ENCODE measurements at places on chromosomes 6 and 20.

DNA sequence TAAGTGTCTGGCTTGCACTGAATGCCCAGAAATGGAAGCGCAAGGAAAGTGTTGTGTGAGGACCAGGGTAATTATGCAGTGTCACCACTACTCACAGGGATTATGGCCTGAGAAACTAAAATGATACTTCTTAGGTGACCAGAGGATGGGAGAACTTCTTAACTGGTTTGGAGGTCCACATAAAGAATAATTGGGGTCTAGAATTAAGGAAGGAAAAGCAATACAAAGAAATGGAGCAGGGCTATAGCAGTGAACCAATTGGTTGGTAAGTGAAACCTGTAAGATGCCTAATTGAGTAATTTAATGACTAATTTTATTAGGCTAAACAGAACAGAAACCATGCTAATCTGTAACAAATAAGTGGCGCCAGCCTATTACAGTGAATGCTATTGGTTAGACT is 5.3 kb downstream of the TSPYL4 start:
- no peak for DNase-seq

GRCh38 chr6:54856129-54856528 is 9.6 kb downstream of the FAM83B start:
- DNase-seq = no peak

- no peak for DNase-seq
Measured at GRCh38 chr6:43636308-43636659, 644 bp downstream of the MAD2L1BP start.

DNA sequence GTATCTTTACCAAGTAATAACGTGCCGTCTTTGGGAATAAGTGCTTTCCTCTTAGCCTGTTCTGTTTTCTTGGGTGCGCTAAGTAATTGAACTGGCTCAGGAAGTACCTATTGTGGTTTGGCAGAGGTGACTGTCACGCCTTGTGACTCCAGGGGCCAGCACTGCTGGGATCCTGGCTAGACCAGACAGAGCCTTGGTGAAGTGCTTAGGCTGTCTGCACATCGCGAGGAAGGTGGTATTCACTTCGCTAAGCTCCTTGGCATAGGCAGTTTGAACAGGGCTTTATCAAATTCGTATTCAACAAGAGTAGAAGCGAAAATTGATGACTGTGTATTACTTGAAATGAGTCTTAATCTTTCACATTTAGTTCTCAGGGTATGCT is 17.6 kb downstream of the PRDM1 start:
- no peak for DNase-seq

GRCh38 chr6:157644043-157644810 is 178.8 kb upstream of the SNX9 start:
- no peak for DNase-seq

- DNase-seq = no peak
Measured at GRCh38 chr6:11374036-11375010, 141.9 kb upstream of the NEDD9 start.

GRCh38 chr6:108874470-108875160 is 26.4 kb downstream of the ARMC2 start:
- DNase-seq = peak; percentile 31

- peak; percentile 88 for DNase-seq
Measured at GRCh38 chr6:157316871-157317814, 6.2 kb downstream of the TMEM242 start.

GRCh38 chr6:169909113-169909512 is 157.7 kb downstream of the ERMARD start:
- no peak for DNase-seq

DNA sequence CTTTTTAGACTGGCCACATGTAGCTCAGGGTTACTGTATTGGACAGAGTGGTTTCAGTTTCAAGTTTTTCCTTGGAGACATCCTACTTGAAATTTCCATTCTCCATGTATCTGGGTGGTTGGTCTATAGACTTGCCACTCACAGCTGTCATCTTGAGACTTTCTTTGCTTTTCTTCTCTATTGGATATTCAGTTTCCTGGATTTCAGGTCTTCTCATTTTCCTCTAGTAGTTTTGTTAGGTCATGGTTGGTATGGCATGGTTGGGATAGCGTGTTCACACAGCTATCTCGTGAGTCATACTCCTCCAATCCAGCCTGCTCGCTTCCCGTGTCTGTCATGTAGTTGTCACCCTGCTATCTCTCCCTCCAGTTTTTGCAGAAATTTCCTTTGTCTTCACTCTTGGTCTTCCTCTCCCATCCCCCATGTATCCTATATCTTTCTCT is 48.3 kb downstream of the PTPN1 start:
- peak; percentile 86 for DNase-seq

- no peak for DNase-seq
Measured at GRCh38 chr6:30903236-30903635, 4.8 kb upstream of the GTF2H4 start.

GRCh38 chr6:143232849-143233248 is 172.2 kb downstream of the AIG1 start:
- no peak for DNase-seq

DNA sequence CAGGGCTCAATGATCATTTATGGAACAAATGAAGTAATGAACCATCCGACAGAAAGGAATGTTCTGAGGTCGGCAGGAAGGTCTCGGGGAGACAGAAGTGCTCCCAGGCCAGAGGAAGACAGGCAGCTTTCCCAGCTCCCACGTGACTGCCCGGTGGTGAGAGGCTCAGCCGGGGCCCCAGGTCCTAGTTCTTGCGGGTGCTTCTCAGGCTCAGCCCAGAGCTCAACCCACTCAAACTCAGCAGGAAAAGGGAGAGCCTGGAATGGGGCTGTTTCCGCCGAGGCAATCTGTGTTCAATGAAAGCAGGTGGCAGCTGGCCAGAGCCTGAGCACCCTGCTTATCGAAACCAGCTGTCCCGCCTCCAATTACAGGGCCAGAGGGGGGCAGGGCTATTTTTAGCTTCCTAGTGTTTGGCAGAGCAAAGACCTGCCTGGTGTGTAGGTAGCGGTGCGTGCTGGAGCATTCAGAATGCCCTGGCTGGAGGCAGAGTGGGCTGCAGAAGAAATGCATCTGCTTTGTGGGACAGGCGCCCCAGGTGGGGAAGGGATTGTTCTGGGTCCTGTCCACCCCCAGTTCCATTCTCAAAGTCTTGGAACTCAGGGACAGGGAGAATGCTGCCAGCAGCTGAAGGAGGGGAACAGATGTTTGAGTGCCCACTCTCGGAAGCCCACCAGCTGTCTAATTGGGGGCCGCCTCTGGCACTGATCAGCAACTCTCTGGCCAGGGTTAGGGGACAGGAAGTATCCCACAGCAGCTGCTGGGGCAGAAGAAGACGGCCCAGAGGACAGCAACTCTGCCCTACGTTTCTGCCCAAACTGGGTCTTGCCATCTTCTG is 145.1 kb downstream of the PREX1 start:
- peak; percentile 94 for DNase-seq

GRCh38 chr6:80544976-80545722 is 438.7 kb downstream of the BCKDHB start:
- DNase-seq = no peak

DNA sequence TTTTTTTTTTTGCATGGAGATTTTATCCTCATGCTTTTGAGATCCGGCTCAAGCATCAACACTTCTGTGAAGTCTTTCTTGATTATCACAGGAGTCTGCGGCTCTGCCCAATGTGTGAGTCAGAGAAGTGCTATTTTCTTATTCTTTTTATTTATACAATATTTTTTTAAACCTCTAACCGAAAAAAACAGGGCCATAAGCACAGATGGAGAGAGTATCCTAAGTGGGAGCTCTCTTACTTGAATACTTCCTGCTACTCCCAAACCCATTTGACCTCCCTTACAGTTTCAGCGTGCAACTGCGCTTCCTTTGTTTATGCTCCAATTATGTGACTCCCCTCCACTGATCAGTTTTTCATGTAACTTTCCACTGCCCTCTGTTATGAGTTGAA is 8.7 kb upstream of the ATXN1 start:
- DNase-seq = peak; percentile 92

DNA sequence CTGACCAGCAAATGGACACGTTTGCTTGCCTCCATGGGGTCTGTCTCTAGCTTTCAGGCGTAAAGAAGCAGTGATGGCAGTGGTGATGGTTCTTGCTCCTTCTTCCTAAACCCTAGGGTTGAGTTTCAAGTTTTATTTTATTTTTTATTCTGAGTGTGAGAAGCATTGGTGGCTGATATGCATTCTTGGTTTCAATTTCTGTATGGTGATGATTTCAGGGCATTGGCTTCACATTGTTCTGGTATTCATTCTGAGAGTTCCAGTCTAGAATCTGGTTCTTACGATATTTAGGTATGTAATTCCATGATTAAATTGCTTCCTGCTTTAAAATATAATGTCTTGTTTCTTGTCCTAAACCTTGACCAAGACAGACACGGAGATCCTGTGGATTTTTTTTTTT is 444.5 kb upstream of the IMPG1 start:
- no peak for DNase-seq

DNA sequence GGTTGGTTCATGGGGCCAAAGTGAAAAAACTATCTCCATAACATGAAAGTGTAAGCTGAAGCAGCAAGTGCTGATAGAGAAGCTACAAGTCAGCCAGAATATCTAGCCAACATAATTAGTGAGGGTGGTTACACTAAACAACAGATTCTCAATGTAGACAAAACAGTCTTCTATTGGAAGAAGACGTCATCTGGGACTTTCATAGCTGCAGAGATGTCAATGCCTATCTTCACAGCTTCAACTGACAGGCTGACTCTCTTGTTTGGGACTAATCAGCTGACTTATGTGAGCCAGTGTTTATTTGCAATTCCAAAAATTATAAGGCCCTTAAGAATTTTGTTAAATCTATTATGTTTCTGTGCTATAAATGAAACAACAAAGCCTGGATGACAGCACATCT is 63.2 kb downstream of the GMDS start:
- DNase-seq = no peak

GRCh38 chr20:63175038-63175895 is 40.7 kb downstream of the YTHDF1 start:
- DNase-seq = no peak

- peak; percentile 47 for DNase-seq
Measured at GRCh38 chr6:143368426-143368825, 82.1 kb downstream of the ADAT2 start.

DNA sequence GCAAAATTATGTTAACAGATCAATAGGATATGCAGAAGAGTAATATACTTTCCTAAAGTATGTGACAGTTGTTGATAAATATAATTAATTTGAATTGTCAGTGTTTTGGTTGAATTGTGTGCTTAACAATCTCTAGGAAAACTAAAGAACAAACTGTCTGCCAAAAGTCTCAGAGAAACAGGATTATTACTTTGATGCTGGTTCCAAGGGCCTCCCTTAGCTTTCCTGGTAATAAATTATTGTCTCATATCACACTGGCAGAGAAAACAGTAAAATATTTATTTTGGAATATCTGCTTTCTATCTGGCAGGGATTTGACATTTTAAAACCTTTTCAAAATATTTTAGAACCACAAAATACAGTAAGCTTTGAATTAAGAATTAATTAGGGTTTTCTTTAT is 40.1 kb upstream of the CARMIL1 start:
- no peak for DNase-seq

GRCh38 chr20:57666834-57667157 is 43.0 kb downstream of the PMEPA1 start:
- no peak for DNase-seq

Data from astrocyte of the spinal cord (primary cell).